Calu3 (cell line): ENCODE measurements at places on chromosomes 12 and 14.

- peak; percentile 58 for DNase-seq
Measured at GRCh38 chr12:6735448-6736191, 11.8 kb downstream of the COPS7A start.

DNA sequence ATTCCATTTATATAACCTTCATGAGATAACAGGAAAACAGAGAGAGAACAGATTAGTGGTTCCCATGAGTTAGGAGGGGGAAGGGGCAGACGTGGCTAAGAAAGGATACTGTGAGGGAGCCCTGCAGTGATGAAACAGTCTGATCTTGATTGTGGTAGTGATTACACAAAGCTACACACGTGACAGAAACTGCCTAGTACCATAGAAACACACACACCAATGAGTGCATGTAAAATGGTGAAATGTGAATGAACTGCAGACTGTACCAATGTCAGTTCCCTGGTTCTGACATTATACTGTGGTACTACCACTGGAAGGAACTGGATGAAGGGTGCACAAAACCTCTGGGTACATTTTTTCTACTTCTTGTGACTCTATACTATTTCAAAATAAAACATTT, 36.9 kb downstream of the NRDE2 start:
- DNase-seq, result no peak

DNA sequence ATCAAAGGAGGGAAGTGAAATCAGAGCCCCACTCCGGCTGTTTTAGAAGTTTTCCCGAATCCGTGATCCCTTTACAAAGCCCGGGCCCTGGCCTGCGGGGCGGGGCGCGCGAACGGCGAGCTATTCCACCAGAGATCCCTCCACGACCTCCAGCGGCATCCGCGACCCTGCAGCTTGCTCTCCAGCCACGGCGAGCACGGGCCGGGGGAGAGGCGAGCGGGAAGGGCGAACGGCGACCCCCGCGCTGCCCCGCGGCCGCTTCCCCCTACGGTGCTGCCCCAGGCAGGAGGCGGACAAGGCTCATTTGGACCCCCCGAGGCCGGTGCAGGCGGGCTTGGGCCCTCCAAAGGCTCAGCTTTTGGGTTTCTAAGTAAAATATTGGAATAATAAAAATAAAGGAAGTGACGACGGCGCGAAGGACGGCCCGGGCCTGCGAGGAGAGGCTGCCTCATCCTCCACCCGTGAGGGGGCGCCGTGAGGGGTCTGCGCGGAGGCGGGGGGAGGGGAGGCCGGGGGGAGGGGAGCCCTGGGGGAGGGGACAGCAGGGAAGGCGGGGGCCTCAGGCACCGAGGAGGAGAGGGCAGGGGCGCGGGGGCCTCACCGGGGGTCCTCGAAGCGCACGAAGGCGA, 613 bp downstream of the SRSF9 start:
- peak; percentile 33 for DNase-seq

DNA sequence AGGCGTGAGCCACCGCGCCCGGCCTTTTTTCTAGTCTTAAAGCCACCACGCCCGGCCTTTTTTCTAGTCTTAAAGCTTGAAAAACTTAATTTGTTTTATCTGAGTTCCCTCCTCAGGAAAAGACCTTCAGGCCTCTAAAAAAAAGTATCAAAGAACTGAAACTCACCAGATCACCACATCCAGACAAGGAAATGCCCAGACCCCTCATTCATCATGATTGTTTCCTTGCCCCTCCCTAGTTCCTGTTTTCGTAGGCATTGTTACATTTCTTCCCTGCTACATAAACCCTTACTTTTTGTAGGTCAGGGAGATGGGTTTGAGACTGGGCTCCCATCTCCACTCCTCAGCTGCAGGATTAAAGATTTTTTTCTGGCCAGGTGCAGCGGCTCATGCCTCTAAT, 21.1 kb upstream of the VWF start:
- DNase-seq, result no peak

GRCh38 chr12:26369588-26369987, 174.2 kb downstream of the SSPN start:
- no peak for DNase-seq

DNA sequence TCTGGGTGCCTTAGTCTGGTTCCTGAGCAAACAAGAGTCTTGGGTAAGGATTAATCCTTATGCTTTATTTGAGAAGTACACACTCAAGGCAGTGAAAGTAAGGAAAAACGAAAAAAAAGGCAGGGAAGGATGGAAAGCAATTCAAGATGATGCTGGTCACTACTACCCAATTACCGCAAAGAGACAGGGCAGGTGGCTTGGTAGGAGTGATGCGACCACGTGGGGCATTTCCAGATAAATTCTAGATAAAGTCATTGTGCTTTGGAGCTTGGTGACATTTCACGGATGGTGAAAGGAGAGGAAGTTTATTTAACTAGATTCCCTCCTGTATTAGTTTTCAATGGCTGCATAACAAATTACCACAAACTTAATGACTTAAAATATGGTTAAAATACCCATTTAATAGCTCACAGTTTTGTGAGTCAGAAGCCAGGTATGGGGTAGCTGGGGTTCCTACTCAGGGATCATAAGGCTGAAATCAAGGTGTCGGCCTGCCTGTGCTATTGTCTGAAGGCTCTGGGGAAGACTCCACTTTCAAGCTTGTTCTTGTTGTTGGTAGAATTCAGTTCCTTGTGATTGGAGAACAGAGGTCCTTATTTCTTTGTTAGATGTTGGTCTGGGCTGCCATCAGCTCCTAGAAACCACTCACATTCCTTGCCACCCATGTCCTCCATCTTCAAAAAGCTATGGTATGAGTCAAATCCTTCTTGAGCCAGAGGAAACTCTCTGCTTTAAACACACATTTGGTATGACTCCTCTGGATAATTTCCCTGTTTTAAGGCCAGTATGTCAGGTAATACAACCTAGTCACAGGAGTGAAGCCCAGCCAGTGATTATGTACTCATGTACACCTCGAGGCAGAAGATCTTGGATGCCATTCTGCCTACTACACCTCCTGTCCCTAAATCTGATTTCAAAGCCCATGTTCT, 5.6 kb upstream of the HMGA2 start:
- no peak for DNase-seq

DNA sequence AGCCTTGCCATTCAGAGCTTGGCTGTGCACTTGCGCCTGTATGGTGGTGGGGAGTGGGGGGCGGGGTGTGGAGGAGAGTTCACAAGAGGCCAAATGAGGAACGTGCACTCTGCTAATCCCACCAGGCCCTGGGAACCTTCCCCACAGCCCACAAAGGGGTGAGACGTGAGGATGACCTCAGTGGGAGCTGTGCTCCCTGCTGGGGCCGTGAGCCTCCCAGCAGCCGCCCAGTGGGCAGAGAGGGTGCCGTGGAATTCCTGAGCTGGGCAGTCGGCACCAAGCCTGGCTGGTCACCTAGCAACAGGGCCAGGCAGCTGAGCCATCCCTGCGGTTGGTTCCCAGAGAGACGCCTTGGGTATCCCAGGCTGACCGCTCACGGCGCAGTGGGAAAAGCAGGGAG, 53.7 kb downstream of the CCNK start:
- no peak for DNase-seq

DNA sequence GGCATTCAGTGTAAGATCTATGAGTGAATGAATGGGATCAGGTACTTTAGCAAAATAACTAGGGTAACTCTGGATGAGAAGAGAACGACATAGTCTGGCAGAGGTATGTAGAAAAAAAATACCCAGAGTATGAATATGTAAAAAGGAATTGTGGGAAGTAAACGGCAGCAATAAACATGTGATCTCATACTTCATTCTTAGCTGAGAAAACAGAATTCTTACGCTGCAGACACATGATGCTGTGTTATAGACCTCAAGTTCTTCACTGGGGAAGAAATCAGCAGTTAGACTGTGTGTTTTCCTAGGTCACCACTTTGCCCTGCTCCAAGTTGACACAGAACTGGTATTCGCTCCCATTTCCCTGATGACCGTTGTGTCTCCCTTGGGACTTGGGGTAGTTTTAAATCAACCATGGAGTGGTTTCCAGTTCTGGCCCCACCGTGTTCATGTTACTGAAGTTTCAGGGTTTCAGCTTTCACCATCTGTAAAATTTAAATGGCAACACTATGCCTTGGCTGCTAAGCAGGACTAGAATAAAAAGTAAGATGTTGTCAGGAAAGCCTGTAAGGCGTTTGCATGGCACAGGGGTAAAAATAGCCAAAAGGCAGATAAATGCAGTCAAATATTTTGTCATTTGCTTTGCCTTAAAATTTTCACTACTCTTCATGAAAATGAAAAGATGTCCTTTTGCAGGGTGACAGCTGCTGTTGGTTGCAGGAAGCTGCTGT, 223.7 kb downstream of the PELI2 start:
- no peak for DNase-seq

DNA sequence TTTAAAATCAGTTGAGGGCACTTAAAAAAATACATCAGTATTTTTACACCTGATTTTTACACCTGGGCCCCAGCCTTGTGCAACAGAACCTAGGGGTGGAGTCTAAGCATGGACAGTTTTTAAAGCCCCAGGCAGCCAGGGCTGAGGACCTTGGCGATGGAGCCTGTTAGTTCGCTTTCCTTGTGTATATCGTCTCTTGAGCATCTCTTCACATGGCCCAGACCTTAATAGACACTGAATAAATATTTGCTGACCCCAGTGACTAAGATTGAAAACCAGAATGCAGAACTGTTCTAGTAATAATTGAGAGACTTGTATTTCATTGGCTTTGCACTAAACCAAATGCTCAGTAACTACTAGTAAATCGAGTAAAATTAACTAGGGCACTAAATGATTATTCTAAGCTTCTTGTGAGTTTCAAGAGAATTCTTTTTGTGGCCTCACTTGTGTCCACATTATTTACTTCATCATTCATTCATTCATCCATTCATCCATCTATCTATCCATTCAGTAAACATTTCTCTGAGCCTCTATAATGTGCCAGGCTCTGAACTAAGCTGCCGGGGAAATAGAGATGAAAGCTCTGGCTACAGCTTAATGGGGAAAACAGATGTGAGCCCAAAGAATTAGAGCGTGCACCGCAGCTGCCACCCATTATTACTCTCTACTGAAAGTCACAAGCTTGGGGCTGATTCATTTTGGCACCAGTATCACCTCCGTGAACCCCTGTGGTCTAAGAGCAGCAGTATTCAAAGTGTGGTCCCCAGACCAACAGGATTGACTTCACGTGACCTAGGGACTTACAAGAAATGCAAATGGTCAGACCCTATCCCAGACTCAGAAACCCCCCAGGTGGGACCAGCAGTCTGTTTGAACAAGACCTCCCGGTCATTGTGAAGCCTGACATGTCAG, 30.7 kb upstream of the BCL7A start:
- no peak for DNase-seq

DNA sequence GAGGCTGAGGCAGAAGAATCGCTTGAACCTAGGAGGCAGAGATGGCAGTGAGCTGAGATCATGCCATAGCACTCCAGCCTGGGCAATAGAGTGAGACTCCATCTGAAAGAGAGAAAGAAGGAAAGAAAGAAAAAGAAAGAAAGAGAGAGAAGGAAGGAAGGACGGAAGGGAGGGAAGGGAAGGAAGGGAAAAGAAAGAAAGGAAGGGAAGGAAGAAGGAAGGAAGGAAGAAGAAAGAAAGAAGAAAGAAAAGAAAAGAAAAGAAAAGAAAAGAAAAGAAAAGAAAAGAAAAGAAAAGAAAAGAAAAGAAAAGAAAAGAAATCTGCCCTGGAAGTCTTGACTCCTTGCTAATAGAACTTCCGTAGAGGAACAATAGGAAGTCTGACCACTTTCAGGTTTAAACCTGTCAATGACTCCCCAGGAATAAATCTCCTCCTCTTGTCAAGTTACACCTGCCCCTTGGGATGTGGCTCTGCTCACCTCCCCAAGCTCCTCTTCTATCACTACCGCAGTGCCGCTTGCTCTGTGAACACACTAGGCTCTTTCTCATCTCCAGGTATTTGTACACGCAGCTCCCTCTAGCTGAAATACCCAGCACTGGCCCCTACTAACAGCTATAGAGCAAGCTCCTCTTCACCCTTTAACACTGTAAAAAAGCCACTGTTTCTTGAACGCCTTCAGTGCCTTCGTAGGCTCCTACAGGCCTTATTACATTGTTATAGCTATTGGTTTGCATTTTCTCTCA, 773.1 kb upstream of the TBX3 start:
- DNase-seq, result no peak

DNA sequence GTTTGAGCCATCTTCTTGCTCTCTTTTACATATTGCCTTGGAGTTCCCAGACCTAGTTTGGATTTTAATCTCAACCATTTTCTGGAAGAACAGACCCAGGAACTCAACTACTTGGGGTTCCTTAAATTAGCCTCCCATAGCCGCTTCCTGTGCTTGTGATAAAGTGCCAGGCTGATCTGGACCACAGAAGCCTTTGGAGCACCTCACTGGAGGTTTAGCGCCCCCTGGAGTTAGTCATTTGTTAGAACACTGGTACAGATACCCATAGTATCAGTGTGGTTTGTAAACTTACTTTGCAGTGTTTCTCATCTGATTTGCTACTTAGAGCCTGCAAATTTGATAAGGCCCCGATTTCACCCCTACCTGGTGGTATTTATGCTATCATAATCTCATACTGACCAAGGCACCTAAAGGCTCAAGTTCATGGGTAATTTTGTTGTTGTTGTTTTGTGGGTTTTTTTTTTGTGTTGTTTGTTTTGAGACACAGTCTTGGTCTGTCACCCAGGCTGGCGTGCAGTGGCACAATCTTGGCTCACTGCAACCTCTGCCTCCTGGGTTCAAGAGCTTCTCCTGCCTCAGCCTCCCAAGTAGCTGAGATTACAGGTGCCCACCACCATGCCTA, 3.7 kb downstream of the UNC119B start:
- peak; percentile 87 for DNase-seq
